ENCODE measurements at places on chromosomes 6 and 20.

DNA sequence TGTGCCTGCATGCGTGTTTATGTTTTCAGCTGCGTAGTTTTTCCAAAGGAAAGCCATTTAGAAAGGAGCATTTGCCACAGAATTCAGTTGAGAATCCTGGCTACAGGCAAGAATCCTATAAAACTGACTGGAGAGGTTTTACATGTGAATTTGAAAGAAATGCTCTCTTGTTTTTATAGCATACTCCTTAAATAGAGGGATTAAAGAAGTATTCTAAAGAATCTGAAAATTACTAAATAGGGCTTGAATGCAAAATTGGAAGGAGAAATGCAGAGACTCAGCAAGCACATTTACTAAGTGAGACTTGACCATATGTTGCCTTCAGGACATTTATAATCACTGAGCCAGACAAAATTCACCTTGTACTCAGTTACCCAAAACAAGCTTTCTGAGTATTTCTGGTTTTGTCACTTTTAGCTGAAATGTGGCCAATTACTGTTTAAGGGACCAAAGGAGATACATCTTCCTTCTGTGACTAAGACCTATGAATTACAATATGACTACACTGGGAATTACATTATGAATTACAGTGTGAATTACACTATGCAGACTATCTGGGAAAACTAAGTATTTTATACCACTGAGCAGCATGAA is 107.4 kb upstream of the ASCC3 start:
- no peak for DNase-seq

DNA sequence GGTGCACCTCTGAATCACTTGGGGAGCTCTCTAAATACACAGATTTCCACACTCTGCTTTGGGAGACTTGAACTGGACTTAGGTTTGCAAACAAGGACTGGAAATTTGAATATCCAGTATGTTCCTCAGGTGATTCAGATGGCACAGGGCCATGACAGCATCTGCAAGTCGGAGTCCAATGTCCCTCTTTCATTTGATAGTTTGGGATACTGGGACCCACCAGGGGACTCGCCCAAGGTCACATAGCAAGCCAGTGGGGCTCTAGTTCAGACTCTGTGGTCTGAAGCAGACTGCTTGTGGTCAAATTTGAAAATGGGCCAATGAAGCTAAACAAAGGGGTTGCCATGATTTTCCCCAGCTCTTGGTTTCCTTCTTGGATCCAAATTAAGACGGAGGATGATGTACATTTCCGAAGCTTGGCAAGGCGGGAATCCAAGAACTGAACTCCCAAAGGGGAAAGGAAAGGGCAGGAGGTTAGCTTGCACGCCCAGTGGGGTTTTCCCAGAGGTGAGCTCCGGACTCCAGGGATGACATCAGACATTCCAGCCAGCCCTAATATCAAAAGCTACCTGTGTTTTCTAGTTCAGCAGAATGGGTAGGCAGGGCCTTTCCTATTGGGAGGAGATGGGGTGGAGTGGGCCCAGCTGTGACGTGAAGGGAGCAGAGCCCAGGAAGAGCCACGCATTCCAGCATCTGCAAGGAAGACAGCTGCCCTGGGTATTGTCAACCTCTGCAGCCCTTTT is 3.4 kb upstream of the SYS1 start:
- no peak for DNase-seq

DNA sequence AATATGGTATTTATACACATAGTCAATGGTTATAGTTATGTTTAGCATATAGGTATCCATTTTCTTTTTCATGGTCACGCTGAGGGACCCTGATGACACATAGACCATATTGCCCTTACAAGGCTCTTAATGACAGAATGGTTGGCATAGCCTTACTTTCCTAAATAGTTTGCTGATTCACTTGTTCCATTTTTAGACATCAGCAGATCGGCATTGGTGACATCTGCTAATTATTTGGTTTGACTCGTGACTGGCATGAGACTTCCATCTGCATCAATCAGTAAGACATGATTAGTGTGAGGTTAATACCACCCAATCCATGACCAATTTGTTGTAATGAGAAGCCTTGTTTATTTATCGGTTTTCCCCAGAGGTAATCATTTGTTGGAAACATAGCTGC is 309.7 kb downstream of the ALDH8A1 start:
- DNase-seq = no peak

DNA sequence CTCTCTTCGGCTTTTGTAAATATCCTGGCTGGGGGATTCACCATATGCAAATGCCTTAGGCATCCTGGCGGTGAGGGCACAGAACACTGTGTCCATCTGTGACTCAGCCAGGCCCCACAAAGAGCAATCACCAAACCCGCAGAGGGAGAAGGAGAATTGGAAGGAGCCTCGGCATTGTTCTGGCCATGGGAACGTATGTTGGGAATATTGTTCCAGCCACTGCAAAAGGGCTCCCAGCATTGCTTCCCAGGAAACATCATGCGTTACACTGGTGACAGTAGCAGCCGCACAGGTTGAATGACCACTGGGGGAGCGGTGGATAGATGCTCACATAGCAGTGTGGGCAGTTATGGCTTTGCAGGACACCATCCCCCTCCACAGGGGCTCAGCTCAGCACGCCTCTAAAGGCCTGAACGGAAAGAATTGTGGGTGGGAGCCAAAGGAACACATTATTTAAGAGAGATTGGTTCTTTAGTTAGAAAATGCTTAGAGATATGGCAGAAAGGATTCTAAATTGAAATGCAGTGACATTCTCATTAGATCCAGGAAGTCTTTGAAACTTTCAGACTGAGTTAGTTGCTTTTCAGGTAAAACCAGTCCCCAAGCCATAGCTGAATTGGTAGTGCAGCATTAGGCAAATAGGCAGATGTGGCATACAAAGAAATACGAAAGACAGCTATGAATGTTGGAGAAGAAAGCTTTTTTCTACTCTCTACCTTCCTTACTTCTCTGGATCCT is 104.3 kb downstream of the RNF144B start:
- no peak for DNase-seq

Measured in AG20443 (cell line).